ENCODE measurements at places on chromosomes 5 and 9. TPM values are rescaled to one million over a fixed set of nuclear protein-coding genes. Genes with fewer than 3 reads are reported as not detected.

GRCh38 chr5:637581-638450 is 25.7 kb downstream of the CEP72 start:
- no peak overlapping the region for H3K27ac ChIP-seq
- H3K4me1 ChIP-seq: no peaks in the 10 kb centered on the region
- peaks cover 21% of the 10 kb centered on the region for H3K36me3 ChIP-seq
- H3K27me3 ChIP-seq: no peaks in the 10 kb centered on the region
- no peak for DNase-seq

- H3K36me3 ChIP-seq: no peaks in the 10 kb centered on the region
- H3K27ac ChIP-seq: no peak overlapping the region
- peaks cover 15% of the 10 kb centered on the region for H3K27me3 ChIP-seq
Measured at GRCh38 chr9:99736291-99736690, 85.4 kb upstream of the NR4A3 start.

DNA sequence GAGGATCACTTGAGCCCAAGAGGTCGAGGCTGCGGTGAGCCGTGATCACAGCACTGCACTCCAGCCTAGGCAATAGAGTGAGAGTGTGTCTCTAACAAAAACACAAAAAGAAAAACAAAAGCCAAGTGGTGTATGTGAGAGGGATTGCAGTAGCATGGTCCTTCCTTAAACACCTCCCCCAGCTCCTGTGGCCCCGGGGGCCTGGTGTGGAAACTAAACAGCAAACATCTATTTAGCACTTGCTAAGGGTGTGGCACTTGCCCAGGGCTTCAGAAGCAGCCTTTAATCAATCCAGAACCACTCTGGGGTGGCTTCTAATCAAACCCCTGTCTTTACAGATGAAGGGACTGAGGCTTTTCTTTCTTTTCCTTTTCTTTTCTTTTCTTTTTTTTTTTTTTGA is 4.4 kb upstream of the FBP1 start:
- DNase-seq: no peak
- H3K36me3 ChIP-seq: no peaks in the 10 kb centered on the region
- H3K4me1 ChIP-seq: peaks cover 13% of the 10 kb centered on the region
- H3K4me3 ChIP-seq: no peak overlapping the region

DNA sequence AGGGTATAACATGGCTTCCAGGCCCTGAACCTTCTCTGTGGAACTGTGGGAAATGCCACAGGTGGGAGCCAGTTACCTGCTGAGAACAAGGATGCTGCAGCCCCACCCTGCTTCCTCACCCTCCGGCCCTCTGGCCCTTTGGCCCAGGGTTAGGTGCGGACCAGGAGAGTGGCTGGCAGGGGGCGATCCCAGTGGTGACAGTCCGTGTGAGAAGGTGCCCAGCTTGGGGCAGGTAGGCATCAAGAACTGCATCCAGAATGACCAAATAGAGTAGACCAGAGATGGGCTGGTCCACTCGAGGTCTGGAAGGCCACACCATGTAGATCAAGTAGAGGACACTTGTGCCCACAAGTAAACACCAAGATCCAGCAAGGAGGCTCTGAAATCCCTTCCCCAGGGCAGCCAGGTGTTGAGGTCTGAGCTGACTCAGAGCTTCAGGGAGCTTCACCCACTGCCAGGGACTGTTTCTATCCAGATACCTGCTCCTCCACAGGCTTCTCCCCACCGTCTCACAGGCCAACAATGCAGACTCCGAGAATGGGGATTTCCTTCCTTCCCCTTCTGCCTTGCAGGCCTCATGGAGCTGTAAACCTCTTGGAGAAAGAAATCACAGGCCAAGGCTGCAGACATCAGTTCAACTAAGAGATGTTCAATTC is 61.4 kb upstream of the ZSWIM6 start:
- peaks cover 12% of the 10 kb centered on the region for H3K27me3 ChIP-seq
- DNase-seq: no peak
- no peak overlapping the region for H3K4me3 ChIP-seq

GRCh38 chr9:130292106-130292505 is 26.5 kb downstream of the HMCN2 start:
- no peaks in the 10 kb centered on the region for H3K36me3 ChIP-seq
- DNase-seq: no peak
- H3K27me3 ChIP-seq: peaks cover 9% of the 10 kb centered on the region
- H3K27ac ChIP-seq: no peak overlapping the region
- no peaks in the 10 kb centered on the region for H3K4me1 ChIP-seq

- no peak overlapping the region for H3K27ac ChIP-seq
- H3K4me3 ChIP-seq: no peak overlapping the region
- peaks cover 2% of the 10 kb centered on the region for H3K27me3 ChIP-seq
- H3K4me1 ChIP-seq: no peaks in the 10 kb centered on the region
- H3K36me3 ChIP-seq: no peaks in the 10 kb centered on the region
Measured at GRCh38 chr5:97365163-97365845, 182.3 kb upstream of the RIOK2 start.

DNA sequence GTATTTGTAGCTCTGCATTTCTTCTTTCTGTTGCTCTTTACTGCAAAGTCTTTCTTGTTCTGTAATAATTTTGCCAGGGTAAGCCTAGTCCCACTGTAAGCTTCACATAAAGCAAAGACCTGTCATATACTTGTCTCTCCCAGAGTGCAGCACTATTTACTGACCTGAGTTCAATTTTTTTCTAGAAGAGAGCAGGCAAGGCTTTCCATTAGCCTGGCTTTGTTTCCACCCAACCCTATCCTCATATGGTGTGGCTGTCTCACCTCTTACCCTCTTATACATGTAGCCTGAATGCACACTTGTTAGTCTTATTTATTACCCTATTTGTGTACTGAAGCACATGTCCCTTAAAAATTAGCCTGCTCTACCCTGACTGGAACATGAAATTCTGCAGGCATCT is 170.4 kb downstream of the EFNA5 start:
- peaks cover 7% of the 10 kb centered on the region for H3K27me3 ChIP-seq
- H3K4me3 ChIP-seq: no peak overlapping the region
- no peaks in the 10 kb centered on the region for H3K36me3 ChIP-seq
- H3K27ac ChIP-seq: no peak overlapping the region

GRCh38 chr9:131992906-131993657 is 86.6 kb downstream of the MED27 start:
- no peak overlapping the region for H3K27ac ChIP-seq
- H3K27me3 ChIP-seq: no peaks in the 10 kb centered on the region
- H3K36me3 ChIP-seq: peaks cover 11% of the 10 kb centered on the region
- no peak overlapping the region for H3K4me3 ChIP-seq
- DNase-seq: no peak
- no peaks in the 10 kb centered on the region for H3K4me1 ChIP-seq

- H3K4me3 ChIP-seq: peak overlapping the region; percentile 53
- peak; percentile 52 for DNase-seq
- H3K27ac ChIP-seq: peak overlapping the region; percentile 71
- H3K4me1 ChIP-seq: peaks cover 52% of the 10 kb centered on the region
Measured at GRCh38 chr9:127049044-127049443, 73.4 kb downstream of the ANGPTL2 start.

- H3K27ac ChIP-seq: no peak overlapping the region
- no peaks in the 10 kb centered on the region for H3K4me1 ChIP-seq
- H3K27me3 ChIP-seq: peaks cover 2% of the 10 kb centered on the region
Measured at GRCh38 chr5:135140446-135141204, 106.6 kb upstream of the PITX1 start.

- no peaks in the 10 kb centered on the region for H3K36me3 ChIP-seq
- H3K27me3 ChIP-seq: no peaks in the 10 kb centered on the region
- no peaks in the 10 kb centered on the region for H3K4me1 ChIP-seq
- DNase-seq: no peak
- no peak overlapping the region for H3K4me3 ChIP-seq
Measured at GRCh38 chr9:86766912-86767311, 180.4 kb downstream of the GAS1 start.

- H3K27ac ChIP-seq: no peak overlapping the region
- H3K27me3 ChIP-seq: peaks cover 6% of the 10 kb centered on the region
- H3K4me3 ChIP-seq: no peak overlapping the region
- H3K36me3 ChIP-seq: no peaks in the 10 kb centered on the region
- peaks cover 29% of the 10 kb centered on the region for H3K4me1 ChIP-seq
Measured at GRCh38 chr9:107175041-107175440, 108.0 kb upstream of the RAD23B start.

DNA sequence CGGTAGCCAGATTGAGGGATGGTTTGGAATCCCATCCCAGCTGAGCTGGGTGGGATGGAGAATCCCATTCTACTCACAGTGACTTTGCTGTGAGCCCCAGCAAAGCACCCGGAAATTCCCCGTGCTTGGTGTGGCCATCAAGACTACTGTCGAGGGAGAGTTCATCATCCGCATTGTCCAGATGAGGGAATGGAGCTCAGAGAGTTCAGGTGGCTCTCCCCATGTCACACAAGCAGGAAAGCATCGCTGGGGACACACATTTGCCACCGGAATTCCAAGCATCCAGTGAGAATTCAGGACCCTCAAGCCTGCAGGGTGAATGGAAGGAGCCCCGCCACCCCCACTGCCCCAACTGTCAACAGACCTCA is 54.4 kb downstream of the HRH2 start:
- H3K36me3 ChIP-seq: peaks cover 68% of the 10 kb centered on the region
- no peak overlapping the region for H3K4me3 ChIP-seq
- H3K4me1 ChIP-seq: peaks cover 18% of the 10 kb centered on the region
- H3K27me3 ChIP-seq: peaks cover 2% of the 10 kb centered on the region

DNA sequence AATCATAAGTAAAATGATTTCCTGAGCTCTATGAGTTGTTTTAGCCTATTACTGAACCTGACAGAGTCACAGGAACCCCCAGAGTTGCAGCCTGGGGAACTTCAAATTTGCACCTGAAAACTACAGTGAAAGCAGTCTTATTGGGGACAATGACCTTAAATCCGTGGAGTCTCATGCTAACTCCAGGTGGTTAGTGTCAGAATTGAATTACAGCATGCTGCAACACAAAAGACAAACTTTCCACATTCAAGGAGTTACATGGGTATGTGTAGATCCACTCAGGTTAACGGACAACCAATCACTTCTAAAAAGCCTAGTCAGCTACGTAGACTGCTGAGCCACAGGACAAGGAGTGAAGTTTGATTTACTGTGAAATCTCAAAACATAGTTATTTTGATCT is 49.7 kb downstream of the PLPP1 start:
- no peak overlapping the region for H3K27ac ChIP-seq
- DNase-seq: no peak
- peaks cover 2% of the 10 kb centered on the region for H3K36me3 ChIP-seq

DNA sequence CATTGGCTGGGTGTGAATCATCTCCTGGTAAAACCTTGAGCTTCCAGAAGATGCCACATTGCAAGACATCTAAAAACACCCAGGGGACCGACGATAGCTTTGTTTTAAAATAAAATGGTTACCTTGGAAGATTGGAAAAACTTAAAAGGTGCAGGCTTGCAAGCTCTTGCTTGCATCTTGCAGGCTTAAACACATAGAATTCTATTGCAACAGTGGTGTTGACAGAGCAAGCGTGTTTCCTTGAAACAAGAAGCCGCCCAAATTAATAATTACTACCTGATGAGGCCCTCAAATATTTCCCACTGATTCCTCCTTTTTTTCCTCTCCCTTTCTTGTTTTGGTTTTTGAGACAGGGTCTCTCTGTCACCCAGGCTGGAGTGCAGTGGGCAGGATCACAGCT is 137.1 kb upstream of the BASP1 start:
- DNase-seq: no peak
- no peaks in the 10 kb centered on the region for H3K4me1 ChIP-seq
- H3K27ac ChIP-seq: no peak overlapping the region
- H3K36me3 ChIP-seq: no peaks in the 10 kb centered on the region
- H3K4me3 ChIP-seq: no peak overlapping the region

DNA sequence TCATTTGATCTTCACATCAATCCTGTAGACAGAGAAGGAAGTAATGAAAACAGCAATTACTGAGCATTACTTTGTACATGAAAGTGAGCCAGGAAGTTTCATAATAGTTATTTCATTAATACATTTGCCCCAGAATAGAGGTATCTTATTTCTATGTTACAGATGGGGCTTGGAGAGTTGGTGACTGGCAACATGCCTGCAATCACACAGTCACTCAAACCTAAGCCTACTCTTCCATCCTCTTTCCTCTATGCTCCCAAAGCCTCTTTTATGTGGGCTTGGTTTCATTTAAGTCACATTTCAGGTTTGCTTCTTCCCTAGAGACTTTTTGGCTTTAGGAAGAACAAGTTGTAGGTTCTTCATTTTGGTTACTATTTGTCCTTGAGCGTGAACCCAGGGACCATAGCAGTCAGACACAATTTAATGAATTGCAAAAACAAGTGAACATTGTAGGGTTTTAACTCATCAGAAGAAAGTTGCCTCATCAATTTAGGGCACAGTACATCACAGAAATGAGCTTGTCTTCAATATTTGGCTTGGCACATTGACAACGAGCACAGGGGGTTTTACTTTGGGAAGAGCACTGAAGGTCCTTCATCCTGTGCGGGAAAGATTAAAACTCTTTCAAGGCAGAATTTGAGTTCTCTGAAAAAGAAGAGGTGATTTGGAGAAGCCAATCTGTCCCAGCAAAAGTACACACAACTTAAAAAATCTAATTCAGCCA is 381.1 kb downstream of the TMEM38B start:
- no peaks in the 10 kb centered on the region for H3K4me1 ChIP-seq
- no peak overlapping the region for H3K27ac ChIP-seq
- DNase-seq: no peak

- no peak overlapping the region for H3K27ac ChIP-seq
- H3K36me3 ChIP-seq: peaks cover 3% of the 10 kb centered on the region
- H3K4me3 ChIP-seq: no peak overlapping the region
- no peak for DNase-seq
- H3K27me3 ChIP-seq: no peaks in the 10 kb centered on the region
Measured at GRCh38 chr9:121281614-121282276, 13.8 kb downstream of the GSN start.

DNA sequence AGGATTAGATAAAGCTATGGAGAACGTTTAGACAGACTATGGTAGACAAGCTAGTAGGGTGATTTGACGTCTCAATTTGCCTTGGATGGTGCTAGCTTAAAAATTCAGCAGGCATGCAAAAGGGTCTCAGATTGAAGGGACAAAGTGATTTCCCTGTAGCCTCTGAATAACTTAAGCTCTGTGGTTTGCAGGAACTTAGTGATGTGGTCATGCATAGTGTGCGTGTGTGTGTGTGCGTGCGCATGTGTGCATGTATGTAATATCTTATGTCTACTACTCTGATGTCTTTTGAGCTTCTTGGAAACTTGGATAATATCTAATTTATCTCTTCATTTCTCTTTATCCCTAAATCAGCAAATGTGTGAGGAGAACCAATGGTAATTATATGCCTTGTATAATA is 183.6 kb upstream of the TNC start:
- no peak for DNase-seq
- peaks cover 3% of the 10 kb centered on the region for H3K27me3 ChIP-seq
- H3K36me3 ChIP-seq: no peaks in the 10 kb centered on the region
- H3K4me3 ChIP-seq: no peak overlapping the region

The SLC23A1 gene
- total RNA-seq: 1.5 TPM

The FAM151B gene
- total RNA-seq: 0.32 TPM

The CCDC152 gene
- 4.3 TPM for total RNA-seq

The FCHO2 gene
- 2.2 TPM for total RNA-seq

The NTRK2 gene
- total RNA-seq: 2.9 TPM

The LTC4S gene
- total RNA-seq: 1.7 TPM

The RNF183 gene
- total RNA-seq: not detected

The SLC45A2 gene
- total RNA-seq: not detected

The CDH6 gene
- total RNA-seq: not detected

Data from activated T-helper 1 cell treated with anti-CD3 and anti-CD28 coated beads, Interleukin-12 subunit alpha, Interleukin-12 subunit beta, Interleukin-2, Interleukin-4 antibody, amounts not matched to agents 30 ng/mL and 10 ng/mL and 1 ng/mL, durations not matched to agents 14 hours and 24 hours and 36 hours (primary cell).